ENCODE measurements at places on chromosomes 4 and X.

DNA sequence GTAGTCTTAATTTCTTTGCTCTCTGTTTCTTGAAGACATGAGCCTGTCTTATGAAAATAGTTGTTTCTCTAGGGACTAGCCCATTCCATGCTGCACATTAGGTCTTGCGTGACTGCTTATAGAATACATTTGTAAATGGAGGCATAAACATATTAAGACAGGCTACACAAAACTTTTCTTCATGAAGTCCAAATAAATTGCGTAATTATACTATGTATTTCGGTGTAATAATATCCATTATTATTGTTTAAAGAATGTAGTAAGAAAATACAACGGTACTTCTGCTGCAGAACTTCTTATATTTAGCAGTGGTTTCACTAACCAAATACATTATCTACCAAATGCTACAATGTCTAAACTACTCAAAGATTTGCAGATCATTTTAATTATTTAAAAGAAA is 8.5 kb upstream of the NAA11 start:
- no peak for DNase-seq

DNA sequence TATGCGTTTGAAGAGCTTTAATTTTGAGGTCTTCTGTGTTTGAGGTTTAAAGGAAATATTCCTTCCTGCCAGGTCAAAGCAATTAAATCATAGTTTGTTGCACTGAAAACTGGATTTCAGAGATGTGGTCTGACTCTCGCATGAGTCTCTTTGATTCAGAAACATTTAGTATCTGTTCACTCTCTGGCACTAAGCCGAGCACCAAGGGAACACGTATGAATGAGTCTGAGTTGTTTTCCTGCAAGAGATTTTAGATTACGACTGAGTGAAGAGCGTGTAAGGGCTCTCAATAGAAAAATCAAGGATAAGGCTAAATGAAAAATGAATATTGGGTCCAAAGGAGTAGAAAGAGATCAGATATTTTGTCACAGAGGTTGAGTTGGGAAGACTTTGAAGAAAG is 875.4 kb upstream of the PRKX start:
- no peak for DNase-seq

- DNase-seq: peak; percentile 62
These were observed 37.7 kb upstream of the ARAF start for GRCh38 chrX:47523297-47523696.

- no peak for DNase-seq
These were observed 21.3 kb downstream of the ETDA start for GRCh38 chrX:135273162-135273561.

- no peak for DNase-seq
These were observed 163.2 kb upstream of the ETNPPL start for GRCh38 chr4:108926061-108926460.

- peak; percentile 30 for DNase-seq
These were observed 36.3 kb downstream of the SULT1E1 start for GRCh38 chr4:69823481-69824186.

DNA sequence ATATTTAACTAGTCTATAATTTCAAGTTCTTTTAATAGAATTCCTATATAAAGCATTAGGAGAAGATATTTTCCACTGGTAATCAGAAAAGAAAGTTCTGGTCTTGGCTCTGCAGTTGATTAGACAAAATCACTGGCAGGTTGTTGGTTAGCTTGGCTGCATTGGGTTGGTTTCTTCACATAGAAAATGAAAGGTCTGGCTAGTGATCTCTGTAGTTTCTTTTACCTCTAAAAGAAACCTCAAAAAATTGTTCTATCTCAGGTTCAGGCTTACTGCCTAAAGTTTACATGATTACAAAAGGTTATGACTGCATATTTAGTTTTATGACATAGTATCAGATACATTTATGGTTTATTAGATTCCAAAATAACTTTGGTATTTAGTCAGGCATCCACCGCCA is 95.8 kb upstream of the NAP1L5 start:
- DNase-seq: no peak

- no peak for DNase-seq
These were observed 115.0 kb upstream of the SHISA3 start for GRCh38 chr4:42282081-42282901.

GRCh38 chr4:6825403-6825802 is 42.9 kb downstream of the KIAA0232 start:
- no peak for DNase-seq

GRCh38 chr4:78753091-78753490 is 23.1 kb upstream of the BMP2K start:
- DNase-seq: no peak

DNA sequence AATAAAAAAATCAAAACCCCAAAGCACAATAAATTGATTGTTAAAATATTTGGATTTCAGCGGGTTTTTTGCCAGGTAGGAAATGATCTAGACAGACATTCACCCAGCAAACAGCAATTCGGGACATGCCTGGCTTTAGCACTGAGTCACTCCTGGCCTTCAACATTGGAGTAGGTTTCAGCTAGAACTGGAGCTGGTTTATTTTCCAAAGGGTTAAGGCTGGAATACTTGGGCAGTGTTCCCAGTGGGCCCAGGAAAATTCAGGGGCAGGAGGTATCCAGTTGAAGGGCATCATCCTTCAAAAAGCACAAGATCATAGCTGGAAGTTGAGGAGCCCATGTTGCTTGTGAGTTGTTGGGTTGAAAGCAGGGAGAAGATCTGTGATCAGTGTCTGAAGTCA is 41.0 kb downstream of the TXLNG start:
- no peak for DNase-seq

- DNase-seq: no peak
These were observed 6.8 kb upstream of the ANAPC4 start for GRCh38 chr4:25370242-25370641.

DNA sequence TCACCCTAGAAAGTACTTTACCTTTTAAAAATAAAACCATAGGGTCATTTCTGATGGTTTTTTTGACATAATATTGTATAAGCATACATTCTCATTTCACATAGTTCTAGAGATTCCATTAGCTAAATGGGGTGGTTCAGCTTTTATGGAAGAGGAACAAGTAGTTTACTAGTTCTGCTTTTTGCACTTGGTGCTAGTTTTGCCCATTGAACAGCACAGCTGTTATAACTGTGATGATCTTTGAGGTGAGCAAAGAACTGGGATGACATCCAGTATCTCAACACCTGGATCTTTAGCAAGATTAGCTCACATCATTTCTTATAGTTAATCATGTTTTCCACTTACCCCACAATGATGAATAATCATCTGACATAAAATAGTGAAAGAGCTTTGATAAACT is 40.9 kb downstream of the MOB1B start:
- DNase-seq: no peak

All from activated CD4-positive, alpha-beta T cell treated with anti-CD3 and anti-CD28 coated beads, Interleukin-2, amount 50 U/mL, for 24 hours (primary cell).